ENCODE measurements at places on chromosomes 7 and 10.

DNA sequence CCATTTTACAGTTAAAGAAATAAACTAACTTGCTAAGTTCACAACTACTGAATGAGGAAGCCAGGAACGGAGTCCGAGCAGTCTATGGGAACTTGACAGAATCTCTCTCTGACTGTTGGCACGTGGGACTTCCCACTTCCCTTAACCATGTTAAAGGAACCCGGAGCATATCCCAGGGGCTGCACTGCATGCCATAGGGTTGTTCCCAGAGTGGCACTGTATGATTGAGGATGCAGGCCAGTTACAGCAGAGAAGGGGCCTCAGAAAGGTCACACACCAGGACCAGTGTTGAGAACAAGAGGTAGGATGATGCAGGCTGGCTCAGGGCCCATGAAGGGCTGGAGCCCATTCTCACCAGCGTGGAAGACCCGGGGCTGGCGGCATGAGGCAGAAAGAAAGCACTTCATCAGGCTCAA lies 201.8 kb downstream of the NSUN6 start:
- DNase-seq: no peak

GRCh38 chr10:123526356-123527064 lies 139.6 kb upstream of the GPR26 start:
- no peak for DNase-seq

DNA sequence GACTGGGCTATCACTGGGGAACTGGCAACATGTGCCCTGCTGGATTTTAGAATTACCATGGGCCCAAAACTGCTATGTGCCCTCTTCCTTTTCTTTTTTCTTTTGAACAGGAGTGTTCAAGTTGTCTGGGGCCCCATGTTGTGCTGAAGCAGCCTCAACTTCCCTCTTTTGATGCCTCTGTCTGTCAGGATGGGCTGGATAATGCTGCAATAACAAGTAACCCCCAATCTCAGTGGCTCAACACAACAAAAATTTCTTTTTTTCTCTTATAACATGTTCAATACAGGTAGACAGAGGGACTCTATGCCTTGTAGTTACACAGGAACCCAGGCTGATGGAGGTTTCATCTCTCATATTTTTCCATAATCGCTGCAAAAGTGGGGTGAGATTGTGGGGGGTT lies 8.2 kb upstream of the PCBD1 start:
- DNase-seq: no peak

GRCh38 chr7:157694376-157694665 lies 357.5 kb downstream of the DNAJB6 start:
- DNase-seq: no peak

GRCh38 chr7:48147078-48147591 lies 24.1 kb upstream of the ABCA13 start:
- no peak for DNase-seq

- DNase-seq: no peak
These were observed 72.4 kb upstream of the C1GALT1 start for GRCh38 chr7:7109934-7110333.

- DNase-seq: no peak
These were observed 1.8 kb downstream of the PARP12 start for GRCh38 chr7:140060788-140061606.
